ENCODE measurements at places on chromosomes 5 and 9. TPM values are rescaled to one million over a fixed set of nuclear protein-coding genes. Genes with fewer than 3 reads are reported as not detected.

- no peak for DNase-seq
These were observed 25.1 kb downstream of the FGF18 start for GRCh38 chr5:171444582-171444981.

GRCh38 chr5:155564541-155564940 lies 551.0 kb downstream of the KIF4B start:
- no peak for DNase-seq

- no peak for DNase-seq
These were observed 24.1 kb downstream of the CDK5RAP2 start for GRCh38 chr9:120555839-120556238.

DNA sequence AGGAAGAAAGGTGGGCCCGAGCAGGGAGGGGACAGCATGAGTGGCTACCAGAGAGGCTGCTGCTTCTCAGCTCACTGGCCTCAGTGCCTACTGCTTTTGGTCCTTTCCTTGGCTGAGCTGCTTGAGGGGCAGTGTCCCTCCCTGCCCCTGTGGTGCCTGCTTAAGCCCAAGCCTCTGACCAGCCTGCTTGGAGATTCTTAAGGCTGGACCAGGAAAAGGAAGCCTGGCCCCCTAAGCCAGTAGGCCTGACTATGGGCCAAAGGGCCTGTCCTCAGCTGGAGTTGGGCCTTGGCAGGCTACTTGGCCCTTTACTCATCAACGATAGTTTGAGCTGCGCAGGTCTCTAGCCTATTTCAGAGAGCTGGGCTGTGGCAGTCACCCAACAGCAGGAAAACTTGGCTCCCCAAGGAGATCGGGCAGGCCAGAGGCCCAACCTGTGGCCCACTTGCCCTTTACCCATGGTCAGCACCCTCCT lies 24.9 kb downstream of the TCF7 start:
- DNase-seq = peak; percentile 24

GRCh38 chr5:78751872-78752271 lies 103.3 kb upstream of the LHFPL2 start:
- DNase-seq = no peak

- no peak for DNase-seq
These were observed 66.7 kb downstream of the DAB2IP start for GRCh38 chr9:121718084-121718483.

GRCh38 chr5:54608423-54609085 lies 91.0 kb downstream of the SNX18 start:
- DNase-seq = no peak

GRCh38 chr9:76927540-76928240 lies 21.8 kb upstream of the PRUNE2 start:
- DNase-seq = no peak

DNA sequence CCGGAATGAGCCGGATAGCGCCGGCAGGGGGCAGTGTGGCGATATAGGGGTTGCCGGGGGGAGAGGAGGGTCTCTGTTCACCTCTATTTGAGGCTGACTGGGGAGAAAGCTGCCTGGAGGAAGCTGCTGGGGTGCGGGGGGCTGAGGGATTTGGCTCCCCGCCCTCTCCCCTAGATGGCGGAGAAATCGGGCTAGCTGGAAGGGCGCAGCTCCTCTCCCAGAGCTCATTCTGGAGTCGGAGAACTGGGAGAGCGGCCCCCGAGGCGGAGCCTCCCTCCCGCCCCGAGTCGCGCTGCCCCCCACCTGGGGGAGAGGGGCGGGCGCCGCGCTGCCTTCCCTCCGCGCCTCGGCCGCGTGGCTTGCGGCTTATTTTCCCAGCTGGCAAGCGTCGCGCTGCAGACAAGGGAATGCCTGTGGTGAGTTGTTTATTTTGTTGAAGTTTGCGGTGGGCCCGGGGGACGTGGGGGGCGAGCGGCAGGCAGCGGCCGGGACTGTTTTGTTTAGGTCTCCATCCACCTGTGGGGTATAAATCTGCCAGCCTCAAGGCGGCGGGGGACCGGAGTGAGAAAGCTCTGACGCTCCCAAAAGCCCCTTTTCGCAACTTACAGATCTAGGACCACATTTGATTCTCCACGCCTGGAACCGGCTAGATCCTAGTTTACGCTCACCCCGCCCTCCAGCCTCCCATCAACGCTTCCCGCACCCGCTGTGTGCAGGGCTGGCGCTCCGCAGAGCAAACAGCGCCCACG lies 4.1 kb upstream of the RGMB start:
- DNase-seq = peak; percentile 85

DNA sequence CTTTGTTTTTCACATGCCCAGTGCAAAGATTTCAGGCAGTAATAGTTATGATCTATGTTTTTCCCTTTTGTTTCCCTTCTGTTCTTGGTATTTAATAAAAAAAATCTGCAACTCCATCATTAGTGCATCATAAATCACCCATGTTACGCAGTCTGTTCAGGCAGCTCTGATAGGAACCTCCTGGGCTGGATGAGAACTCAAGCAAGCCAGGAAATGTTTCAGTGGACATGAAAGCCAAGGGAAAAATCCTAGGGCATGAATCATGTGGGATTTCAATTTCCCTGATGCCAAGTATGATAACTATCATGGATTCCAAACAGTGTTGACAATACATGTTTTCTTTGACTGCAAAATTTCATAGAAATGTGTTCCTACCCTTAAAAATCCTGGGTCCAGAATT lies 119.7 kb upstream of the TARS1 start:
- DNase-seq = no peak

DNA sequence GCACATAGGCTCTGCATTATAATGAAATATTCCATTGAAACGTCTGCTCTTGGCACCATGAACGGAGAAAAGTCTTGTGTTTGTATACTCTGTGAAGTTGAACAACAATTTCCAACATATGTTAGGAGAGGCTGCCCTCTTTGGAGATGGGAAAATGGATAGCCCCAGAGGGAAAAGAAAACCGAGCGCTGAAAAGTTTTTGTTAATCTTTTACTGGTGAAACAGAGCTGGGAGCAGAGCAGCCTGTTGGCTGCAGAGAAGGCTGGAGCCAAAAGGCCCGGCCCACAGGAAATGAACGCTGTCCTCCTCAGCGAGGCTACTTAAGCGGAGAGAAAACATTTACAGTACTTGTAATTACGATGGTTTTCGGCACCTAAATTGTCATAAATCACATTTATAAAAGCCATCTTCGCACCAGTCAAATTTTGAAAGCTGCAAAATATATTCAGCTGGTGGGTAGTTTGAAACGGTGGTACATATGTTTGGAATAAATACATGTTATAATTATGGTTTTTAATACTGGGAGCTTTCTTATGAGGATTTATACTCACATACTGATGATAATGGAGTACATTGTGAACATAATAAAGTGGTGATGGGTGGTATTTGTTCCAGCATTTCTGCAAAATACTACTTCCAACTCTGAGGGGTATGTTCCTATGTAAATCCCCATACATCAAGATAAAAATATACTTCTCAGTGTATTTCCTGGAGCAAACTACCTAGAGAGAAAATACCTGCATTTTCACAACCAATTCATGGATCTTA lies 129.6 kb upstream of the CNTLN start:
- no peak for DNase-seq

GRCh38 chr9:87569008-87569509 lies 71.4 kb downstream of the DAPK1 start:
- DNase-seq = no peak

DNA sequence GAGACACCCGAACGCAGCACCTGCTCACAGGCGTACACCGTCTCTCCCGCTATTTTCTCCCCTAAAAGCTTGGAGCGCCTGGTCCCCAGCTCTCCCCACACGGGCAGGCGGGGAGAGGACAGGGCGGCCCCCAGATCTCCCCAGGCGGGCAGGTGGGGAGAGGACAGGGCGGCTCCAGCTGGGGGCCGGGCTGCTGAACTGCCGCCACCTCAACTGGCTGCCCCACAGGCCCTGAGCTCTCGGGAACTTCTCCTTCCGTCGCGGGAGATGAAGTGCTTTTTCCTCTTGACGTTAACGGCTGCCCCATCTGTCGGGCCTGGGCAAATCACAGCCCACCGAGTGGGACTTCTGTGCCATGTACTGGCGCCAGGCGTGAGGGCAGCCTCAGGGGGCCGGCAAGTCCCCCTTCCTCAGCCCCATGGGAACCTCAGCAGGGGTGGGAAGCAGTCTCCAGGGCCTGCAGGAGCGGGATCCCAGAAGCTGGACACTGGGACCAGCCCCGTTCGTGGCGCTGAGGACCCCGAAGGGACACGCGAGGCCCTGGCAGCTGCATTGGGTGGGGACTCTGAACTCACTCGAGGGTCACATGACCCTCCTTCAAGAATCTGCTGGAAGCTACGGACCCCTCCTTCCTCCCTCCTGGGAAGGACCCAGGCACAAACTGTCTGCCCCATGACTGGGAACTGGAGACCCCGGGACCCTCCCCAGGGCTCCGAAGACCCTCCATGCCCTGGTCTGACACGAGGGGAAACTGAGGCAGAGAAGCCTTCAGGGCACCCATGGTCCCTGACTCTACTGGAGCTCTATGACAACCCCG lies 5.7 kb upstream of the EGFL7 start:
- no peak for DNase-seq

- DNase-seq = no peak
These were observed 73.4 kb upstream of the SLC44A1 start for GRCh38 chr9:105171076-105171475.

DNA sequence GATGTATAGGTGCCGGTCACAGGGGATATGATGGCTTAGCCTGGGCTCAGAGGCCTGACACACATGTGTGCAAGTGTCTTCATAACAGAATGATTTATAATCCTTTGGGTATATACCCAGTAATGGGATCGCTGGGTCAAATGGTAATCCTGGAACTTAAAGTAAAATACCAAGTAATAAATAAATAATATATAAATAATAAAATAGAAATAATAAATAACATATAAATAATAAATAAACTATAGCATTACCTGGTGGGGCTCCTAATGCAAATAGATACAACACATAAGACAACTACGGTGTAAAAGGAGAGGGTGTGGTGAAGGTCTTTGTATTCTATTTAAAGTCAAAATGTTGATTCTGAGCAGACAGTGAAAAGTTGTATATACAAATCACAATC lies 68.5 kb upstream of the GFPT2 start:
- peak; percentile 19 for DNase-seq

DNA sequence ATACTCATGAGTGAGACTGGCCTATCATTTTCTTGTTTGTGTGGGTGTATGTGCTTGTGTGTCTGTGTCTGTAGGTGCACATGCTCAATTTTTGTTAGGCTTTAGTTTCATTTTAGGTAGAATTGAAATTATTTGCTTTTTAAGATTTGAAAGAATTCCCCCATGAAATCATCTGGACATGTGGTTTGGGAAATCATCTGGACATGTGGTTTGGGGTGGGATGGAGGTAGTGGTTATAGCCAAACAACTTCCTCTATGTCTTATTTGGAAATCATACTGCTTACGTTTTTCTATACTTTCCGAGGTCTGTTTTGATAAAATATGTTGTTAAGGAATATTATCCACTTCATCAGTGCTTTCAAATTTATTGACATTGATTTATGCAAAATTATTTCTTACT lies 485.4 kb upstream of the CLINT1 start:
- DNase-seq = no peak

- DNase-seq = no peak
These were observed 54.6 kb downstream of the TSSK1B start for GRCh38 chr5:113379936-113380806.

DNA sequence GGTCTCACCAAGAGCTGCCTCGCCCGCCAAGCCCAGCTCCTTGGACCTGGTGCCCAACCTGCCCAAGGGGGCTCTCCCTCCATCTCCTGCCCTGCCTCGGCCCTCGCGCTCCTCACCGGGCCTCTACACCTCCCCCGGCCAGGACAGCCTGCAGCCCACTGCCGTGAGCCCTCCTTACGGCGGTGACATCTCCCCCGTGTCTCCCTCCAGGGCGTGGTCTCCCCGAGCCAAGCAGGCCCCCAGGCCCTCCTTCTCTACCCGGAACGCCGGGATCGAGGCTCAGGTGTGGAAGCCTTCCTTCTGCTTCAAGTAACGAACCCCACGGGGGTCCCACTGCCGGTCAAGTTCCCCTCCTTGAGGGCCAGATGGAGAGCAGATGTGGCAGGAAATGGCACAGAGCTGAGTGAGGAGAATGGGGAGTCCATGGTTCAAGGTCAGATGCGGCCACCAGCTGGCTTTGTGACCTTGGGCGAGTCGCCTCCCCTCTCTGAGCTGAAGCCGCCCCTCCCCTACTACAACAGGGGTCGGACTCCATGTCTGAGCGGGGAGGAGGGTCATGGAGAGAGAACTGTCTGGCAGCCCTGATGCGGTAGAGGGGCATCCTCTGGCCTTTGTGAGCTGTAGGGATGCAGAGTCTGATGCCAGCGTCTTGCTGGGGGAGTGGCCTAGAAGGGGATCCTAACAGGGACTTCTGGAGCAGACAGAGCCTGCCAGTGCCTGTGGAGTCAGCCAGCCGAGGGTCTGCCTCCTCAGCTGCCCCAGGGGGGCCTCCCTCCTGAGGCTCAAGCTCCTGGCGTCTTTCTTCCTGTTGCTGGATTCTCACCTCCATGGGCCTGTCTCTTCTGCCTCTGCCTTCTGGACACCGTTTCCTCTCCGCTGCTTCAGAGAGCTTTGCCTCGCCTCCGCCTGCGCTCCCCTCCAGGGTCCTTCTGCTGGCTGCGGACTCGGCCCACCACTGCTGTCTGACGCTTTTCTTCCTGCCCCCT lies 9.9 kb downstream of the SYNPO start:
- no peak for DNase-seq

DNA sequence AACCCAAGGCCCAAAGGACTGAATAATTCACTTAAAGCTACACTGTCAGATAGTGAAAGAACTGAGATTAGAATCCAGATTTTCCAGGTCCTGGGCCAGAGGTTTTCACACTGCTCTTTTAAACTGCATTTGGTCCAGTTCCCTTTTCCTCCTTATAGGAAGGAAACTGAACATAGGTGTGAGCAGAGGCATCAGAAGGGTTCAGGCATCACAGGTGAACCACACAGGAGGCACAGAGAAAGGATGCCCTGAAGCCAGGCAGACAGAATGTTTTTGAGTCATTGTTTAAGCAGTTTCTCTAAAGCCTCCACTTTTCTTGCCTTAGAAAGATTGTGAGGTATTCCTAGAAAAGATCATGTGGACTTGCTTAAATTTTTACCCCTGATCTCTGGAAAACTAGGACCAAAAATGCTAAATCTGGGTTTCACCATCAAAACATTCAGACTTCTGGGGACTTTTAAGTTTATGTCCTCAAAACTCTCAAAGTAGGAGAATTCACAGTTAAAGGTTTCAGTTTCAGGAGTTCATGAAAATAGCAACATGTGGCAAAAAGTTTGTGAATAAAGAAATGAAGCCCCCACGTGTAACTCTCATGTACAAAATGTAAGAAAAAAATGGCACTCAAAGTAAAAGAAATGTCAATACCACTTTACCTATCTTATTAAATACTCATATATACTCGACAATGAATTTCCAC lies 386.1 kb downstream of the NTRK2 start:
- DNase-seq = no peak

GRCh38 chr5:55575815-55576583 lies 41.2 kb upstream of the PLPP1 start:
- no peak for DNase-seq

GRCh38 chr9:16126042-16126441 lies 573.2 kb downstream of the CCDC171 start:
- DNase-seq = no peak

IL4 gene
- not detected for total RNA-seq

FBP1 gene
- 4.2 TPM for total RNA-seq

C5orf34 gene
- total RNA-seq = 2.3 TPM

FGF18 gene
- total RNA-seq = 6.6 TPM

PCDHAC1 gene
- 0.24 TPM for total RNA-seq

FNBP1 gene
- total RNA-seq = 116 TPM

PLEKHG4B gene
- total RNA-seq = 0.05 TPM

NPDC1 gene
- total RNA-seq = 133 TPM

TMEM252 gene
- not detected for total RNA-seq

C8G gene
- 1.4 TPM for total RNA-seq

FAM240B gene
- total RNA-seq = not detected

HEMGN gene
- 0.83 TPM for total RNA-seq
